ENCODE measurements at places on chromosomes 3 and 15. TPM values are rescaled to one million over a fixed set of nuclear protein-coding genes. Genes with fewer than 3 reads are reported as not detected.

NMNAT3 gene
- total RNA-seq = 0.80 TPM

LRRC34 gene
- 5.1 TPM for total RNA-seq

CMTM7 gene
- 64.8 TPM for total RNA-seq

SIDT1 gene
- total RNA-seq = 17.6 TPM

HDC gene
- 0.32 TPM for total RNA-seq

DRD3 gene
- not detected for total RNA-seq

All from T-helper 2 cell treated with Interferon-gamma antibody and Interleukin-4, amounts not matched to agents 100 ng/mL and 5 ng/mL, for 36 hours (primary cell).